ENCODE measurements at places on chromosomes 6 and 20. TPM values are rescaled to one million over a fixed set of nuclear protein-coding genes. Genes with fewer than 3 reads are reported as not detected.
A peak's percentile ranks its signal among the peaks of the same experiment; 100 is the strongest.

Gene TPD52L1
- total RNA-seq = 85.0 TPM

Gene CALHM4
- total RNA-seq = not detected

Gene CAGE1
- not detected for total RNA-seq

Gene MYB
- total RNA-seq = 2.5 TPM

Gene AKAP12
- total RNA-seq = 88.1 TPM

Gene BICRAL
- total RNA-seq = 19.2 TPM

Gene C6orf141
- total RNA-seq = 14.2 TPM

Gene FNDC1
- 0.49 TPM for total RNA-seq

Gene ORC3
- total RNA-seq = 9.6 TPM

- no peaks in the 10 kb centered on the region for H3K4me1 ChIP-seq
- H3K27ac ChIP-seq = no peak overlapping the region
- no peak overlapping the region for H3K4me3 ChIP-seq
- DNase-seq = no peak
Observed at GRCh38 chr20:46131396-46131795, 13.3 kb downstream of the CD40 start.

- H3K4me3 ChIP-seq = no peak overlapping the region
- H3K36me3 ChIP-seq = no peaks in the 10 kb centered on the region
- H3K27ac ChIP-seq = peak overlapping the region; percentile 97
Observed at GRCh38 chr6:35492974-35493284, 4.0 kb downstream of the TEAD3 start.

DNA sequence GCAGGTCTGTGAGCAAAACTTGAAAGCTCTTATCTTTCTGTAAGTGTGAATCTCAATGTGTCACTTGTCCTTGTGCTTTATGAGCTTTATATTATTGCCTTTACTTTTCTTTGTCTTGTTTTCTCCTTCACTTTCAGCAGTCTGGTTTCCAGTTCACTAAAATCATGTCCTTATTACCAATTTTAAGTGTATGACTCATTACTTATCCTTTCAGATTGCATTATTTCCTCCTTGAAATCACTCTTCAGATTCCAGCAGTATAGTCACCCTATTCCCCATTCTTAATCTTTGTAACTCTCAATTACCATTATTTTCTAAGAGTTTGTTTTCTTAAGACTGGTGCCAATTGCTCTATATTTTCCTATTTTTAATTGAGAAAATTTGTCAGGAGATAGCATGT, 117.4 kb upstream of the GRIK2 start:
- H3K27me3 ChIP-seq = no peaks in the 10 kb centered on the region
- no peak overlapping the region for H3K4me3 ChIP-seq
- no peak overlapping the region for H3K27ac ChIP-seq
- H3K36me3 ChIP-seq = no peaks in the 10 kb centered on the region
- DNase-seq = no peak

DNA sequence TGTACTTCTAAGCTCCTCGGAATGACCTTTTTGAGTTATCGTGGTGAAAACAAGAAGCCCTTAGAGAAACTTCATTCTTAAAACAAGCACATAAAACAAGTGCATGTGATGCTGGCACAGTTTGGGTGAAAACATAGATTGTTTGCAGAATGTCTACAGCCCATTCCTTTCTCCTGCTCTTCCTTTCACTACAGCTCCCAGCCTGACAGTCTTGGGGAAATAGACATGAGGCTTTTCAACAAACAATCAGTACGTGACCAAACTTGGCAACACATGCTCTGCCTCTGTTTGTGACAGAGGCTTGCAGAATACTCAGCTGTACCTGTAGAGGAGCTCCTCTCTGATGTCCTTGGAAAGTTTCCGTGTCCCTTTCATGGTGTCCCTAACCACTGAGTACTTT, 321.6 kb downstream of the ZFAND3 start:
- H3K4me3 ChIP-seq = no peak overlapping the region
- H3K27ac ChIP-seq = no peak overlapping the region
- peaks cover 12% of the 10 kb centered on the region for H3K4me1 ChIP-seq
- no peaks in the 10 kb centered on the region for H3K27me3 ChIP-seq

DNA sequence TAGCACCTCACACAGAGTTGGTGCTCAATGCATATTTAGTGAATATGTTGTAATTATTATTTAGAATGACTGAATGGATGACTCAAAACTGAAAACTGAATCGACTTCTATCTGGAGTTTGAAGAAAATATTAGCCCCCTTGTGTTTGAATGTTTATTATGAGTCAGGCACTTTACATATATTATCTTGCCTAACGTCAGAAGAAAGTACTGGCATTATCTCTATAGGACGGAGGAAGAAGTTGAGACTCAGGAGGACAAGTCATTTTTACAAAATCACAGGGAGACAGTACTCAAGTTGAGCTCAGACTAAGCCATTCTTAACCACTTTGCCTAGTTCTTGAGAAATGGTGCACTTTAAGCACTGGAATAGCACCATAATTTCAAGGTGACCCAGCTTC, 684.0 kb downstream of the UTRN start:
- no peaks in the 10 kb centered on the region for H3K4me1 ChIP-seq
- H3K36me3 ChIP-seq = no peaks in the 10 kb centered on the region
- no peaks in the 10 kb centered on the region for H3K27me3 ChIP-seq
- H3K4me3 ChIP-seq = no peak overlapping the region
- DNase-seq = no peak

DNA sequence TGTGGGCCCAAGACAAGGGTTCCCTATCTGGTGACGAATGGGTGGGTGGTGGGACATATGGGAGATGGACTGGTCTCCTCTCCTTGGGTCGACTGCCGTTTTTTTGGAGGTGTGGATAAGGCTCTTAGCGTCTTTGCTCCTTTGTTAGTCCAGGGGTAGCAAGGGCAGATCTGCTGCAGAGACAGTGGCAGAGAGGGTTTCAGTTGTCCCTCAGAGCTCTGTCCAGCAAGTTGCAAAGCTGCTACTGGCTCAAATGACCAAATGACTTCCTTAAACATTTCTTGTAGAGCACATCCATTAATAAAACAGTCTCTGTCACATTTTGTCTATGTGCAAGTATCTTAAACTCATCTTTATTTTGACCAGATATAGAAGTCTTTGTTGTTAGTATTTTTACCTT, 508.0 kb upstream of the ADGRB3 start:
- DNase-seq = no peak
- no peaks in the 10 kb centered on the region for H3K27me3 ChIP-seq
- no peaks in the 10 kb centered on the region for H3K4me1 ChIP-seq
- H3K4me3 ChIP-seq = no peak overlapping the region
- H3K36me3 ChIP-seq = no peaks in the 10 kb centered on the region

GRCh38 chr6:2872423-2873358, 30.4 kb downstream of the SERPINB9 start:
- H3K27ac ChIP-seq = no peak overlapping the region
- no peaks in the 10 kb centered on the region for H3K27me3 ChIP-seq
- H3K36me3 ChIP-seq = no peaks in the 10 kb centered on the region
- H3K4me3 ChIP-seq = no peak overlapping the region
- no peak for DNase-seq
- peaks cover 24% of the 10 kb centered on the region for H3K4me1 ChIP-seq

DNA sequence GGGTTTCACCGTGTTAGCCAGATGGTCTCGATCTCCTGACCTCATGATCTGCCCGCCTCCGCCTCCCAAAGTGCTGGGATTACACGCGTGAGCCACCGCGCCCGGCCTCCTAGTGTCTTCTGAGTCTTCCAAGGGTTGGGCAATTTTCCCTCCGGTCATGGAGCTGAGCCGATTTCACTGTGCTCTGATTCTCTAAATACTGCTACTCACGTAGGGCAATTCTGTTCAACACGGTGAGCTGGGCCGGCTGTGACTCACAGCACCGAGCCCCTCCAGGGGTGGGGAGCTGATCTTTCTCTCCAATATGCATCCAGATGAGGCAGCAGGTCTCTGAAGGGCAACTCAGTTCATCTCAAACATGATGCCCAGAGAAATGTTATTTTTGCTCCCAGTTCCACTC, 71.6 kb upstream of the CD93 start:
- DNase-seq = peak; percentile 49
- H3K4me1 ChIP-seq = peaks cover 66% of the 10 kb centered on the region
- H3K27me3 ChIP-seq = no peaks in the 10 kb centered on the region
- H3K4me3 ChIP-seq = no peak overlapping the region
- no peaks in the 10 kb centered on the region for H3K36me3 ChIP-seq

GRCh38 chr6:153938876-153939275, 100.2 kb upstream of the OPRM1 start:
- H3K27ac ChIP-seq = no peak overlapping the region
- DNase-seq = no peak
- H3K27me3 ChIP-seq = no peaks in the 10 kb centered on the region
- H3K4me3 ChIP-seq = no peak overlapping the region
- H3K4me1 ChIP-seq = no peaks in the 10 kb centered on the region

- H3K27me3 ChIP-seq = no peaks in the 10 kb centered on the region
- H3K4me3 ChIP-seq = no peak overlapping the region
- DNase-seq = no peak
- H3K4me1 ChIP-seq = no peaks in the 10 kb centered on the region
- no peaks in the 10 kb centered on the region for H3K36me3 ChIP-seq
- no peak overlapping the region for H3K27ac ChIP-seq
Observed at GRCh38 chr6:138382498-138383265, 5.0 kb downstream of the SMIM28 start.

DNA sequence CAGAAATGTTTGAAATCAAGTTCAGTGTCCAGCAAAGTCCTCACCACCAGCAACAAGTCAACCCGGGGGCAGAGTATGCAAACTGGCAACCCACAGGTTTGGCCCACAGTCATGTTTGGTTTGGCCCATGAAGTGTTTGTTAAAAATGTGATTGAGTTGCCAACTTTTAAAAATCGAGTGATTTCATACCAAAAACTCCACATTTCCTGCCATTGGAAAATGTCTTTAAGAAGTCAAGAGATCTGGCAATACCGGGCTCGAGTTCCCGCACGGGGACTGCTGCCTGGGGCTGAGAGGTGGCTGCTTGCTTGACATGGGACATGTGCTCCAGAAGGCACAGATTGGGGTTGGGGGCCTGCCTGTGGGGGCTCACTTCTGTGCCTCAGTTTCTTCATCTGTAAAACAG, 36.1 kb downstream of the PREX1 start:
- no peaks in the 10 kb centered on the region for H3K36me3 ChIP-seq
- DNase-seq = no peak
- H3K4me1 ChIP-seq = peaks cover 24% of the 10 kb centered on the region

GRCh38 chr6:130758813-130759212, 68.4 kb upstream of the SMLR1 start:
- H3K4me1 ChIP-seq = no peaks in the 10 kb centered on the region
- H3K4me3 ChIP-seq = no peak overlapping the region
- H3K27me3 ChIP-seq = no peaks in the 10 kb centered on the region
- DNase-seq = no peak
- H3K27ac ChIP-seq = no peak overlapping the region

- H3K4me1 ChIP-seq = peaks cover 42% of the 10 kb centered on the region
- H3K4me3 ChIP-seq = no peak overlapping the region
- no peaks in the 10 kb centered on the region for H3K27me3 ChIP-seq
- DNase-seq = no peak
- no peaks in the 10 kb centered on the region for H3K36me3 ChIP-seq
- peak overlapping the region; percentile 78 for H3K27ac ChIP-seq
Observed at GRCh38 chr6:17470938-17471327, 77.5 kb downstream of the CAP2 start.

- no peak for DNase-seq
- peaks cover 18% of the 10 kb centered on the region for H3K27me3 ChIP-seq
- peaks cover 18% of the 10 kb centered on the region for H3K4me1 ChIP-seq
- no peaks in the 10 kb centered on the region for H3K36me3 ChIP-seq
Observed at GRCh38 chr20:62550087-62550632, 74.4 kb upstream of the GATA5 start.

Measured in vagina (tissue), 2 donors.